ENCODE measurements at places on chromosomes 12 and 14. TPM values are rescaled to one million over a fixed set of nuclear protein-coding genes. Genes with fewer than 3 reads are reported as not detected.
A peak's percentile ranks its signal among the peaks of the same experiment; 100 is the strongest.

DNA sequence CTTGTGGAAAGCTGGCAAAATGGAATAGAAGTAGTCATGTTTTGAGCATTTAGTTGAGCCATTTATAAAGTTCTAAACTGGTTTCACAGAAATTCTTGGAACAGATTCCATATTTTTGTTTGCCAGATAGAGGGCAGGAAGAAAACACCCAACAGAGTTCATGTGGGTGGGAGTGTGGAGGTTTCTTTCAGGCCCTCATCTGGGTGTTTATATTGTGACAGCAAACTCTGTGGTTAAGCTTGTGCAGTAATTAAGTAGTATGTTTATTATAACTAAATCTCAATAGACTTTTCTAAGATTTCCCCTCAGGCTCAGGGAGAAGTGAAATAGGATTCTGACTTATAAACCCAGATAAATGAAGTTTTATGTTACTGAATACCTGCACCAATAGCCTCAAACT is 57.4 kb downstream of the SPPL3 start:
- no peak for DNase-seq
- peaks cover 54% of the 10 kb centered on the region for H3K4me1 ChIP-seq
- H3K36me3 ChIP-seq, result no peaks in the 10 kb centered on the region
- H3K4me3 ChIP-seq, result no peak overlapping the region

DNA sequence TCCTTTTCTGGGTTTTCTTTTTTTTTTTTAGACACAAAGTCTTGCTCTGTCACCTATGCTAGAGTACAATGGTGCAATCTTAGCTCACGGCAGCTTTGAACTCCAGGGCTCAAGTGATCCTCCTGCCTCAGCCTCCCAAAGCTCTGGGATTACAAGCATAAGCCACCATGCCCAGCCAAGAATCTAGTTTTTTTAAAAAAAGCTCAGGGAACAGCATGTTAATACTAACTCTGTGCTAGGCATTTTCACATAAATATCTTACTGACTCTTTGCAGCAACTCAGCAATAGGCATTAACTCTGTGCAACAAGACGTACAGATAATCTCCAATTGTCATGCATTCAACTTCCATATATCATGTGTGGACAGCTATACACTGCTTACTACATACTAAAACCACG is 97.4 kb downstream of the LLPH start:
- no peaks in the 10 kb centered on the region for H3K27me3 ChIP-seq
- H3K36me3 ChIP-seq, result no peaks in the 10 kb centered on the region
- no peak overlapping the region for H3K4me3 ChIP-seq
- no peak overlapping the region for H3K27ac ChIP-seq
- DNase-seq, result no peak

DNA sequence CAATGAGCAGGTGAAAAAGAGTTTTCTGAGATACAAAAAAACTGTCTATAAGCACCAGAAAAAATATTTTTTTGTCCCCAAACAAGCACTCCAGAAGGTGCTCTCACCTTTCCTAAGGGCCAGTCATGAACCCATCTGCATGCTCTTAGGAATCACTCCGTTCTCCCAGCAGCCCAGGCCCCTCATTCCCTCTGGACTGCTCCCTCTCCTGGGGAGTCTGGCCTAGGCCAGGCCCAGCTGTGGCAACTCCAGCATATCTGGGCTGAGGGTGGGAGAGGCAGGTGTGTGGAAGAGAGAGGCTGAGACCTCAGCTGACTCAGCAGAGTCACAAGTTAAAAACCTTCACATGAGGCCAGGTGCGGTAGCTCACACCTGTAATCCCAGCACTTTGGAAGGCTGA is 54.6 kb downstream of the TRAFD1 start:
- H3K27ac ChIP-seq, result no peak overlapping the region
- no peaks in the 10 kb centered on the region for H3K36me3 ChIP-seq
- no peaks in the 10 kb centered on the region for H3K27me3 ChIP-seq
- H3K4me3 ChIP-seq, result no peak overlapping the region

DNA sequence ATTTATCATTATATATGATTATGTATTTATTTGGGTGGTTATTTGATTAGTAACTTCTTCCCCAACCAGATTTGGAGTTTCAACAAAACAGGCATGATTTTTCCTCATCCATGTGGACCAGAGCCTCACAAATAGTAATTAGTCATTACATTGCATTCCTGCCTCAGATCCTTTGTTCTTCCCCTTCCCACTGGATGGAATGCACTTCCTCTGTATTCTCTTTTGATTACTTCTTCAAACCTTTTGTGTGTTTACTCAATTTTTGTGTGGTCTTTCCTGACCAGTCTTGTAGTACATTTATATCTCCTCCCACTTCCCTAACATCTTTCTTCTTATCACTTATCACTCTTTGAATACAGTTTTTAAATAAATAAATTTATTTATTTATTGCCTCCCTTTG is 15.5 kb downstream of the SYT1 start:
- no peak overlapping the region for H3K4me3 ChIP-seq
- no peaks in the 10 kb centered on the region for H3K27me3 ChIP-seq
- no peaks in the 10 kb centered on the region for H3K36me3 ChIP-seq
- no peak for DNase-seq

DNA sequence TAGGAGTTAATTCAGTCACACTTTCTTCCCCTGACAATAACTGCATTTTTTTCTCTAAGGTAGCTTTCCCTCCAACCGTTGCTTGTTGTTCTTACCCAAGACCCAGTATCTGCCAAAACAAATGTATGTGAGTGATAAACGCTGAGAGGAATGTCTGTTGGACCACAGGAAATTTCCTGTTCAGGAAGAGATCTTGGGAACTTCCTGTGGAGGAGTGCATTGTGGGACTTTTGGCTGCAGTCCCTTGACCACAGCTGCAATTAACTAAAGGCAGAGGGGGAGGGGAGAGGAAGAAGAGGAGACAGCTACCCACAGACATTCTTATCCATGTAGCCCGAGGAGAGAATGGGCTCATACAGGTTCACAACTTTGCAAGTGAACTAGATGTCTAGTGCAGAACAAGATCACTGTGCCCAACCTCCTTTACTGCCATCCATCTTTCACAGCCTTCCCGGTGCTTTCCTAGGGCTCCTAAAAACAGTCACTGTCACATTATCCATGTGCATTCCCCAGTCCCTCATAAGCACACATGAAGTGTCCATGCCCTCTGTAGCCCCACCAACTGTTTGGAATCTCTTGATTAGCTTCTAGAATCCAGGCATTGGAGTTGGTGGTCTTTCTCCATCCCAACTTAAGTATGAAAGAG is 149.5 kb downstream of the ETV6 start:
- H3K4me1 ChIP-seq, result peaks cover 39% of the 10 kb centered on the region
- H3K36me3 ChIP-seq, result no peaks in the 10 kb centered on the region
- H3K27ac ChIP-seq, result no peak overlapping the region
- no peak overlapping the region for H3K4me3 ChIP-seq
- DNase-seq, result no peak

DNA sequence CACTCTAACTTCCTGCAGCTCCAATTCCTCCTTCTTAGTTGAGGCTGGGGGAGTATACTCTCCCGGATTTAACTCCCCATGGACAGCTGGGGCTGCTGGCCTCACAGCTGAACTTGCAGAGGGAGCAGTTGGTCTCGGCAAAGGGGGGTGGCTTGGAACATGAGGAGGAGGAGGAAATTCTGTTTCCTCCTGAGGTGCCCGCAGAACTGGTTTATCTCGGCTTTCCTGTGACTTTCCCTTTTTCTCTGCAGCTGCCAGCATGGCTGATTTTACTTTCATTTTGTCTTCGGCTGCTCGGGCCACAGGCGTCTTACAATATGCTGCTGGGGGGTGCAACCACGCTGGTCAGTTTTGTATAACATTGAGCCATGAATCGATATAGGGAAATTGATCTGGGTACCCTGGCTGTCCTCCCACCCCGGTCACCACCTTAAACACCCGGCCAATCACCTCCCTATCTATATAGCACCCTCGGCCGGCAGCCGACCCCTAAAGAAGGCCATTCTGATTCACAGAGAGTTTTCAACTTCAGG is 1317.6 kb downstream of the TMEM121 start:
- H3K4me3 ChIP-seq, result no peak overlapping the region
- peak overlapping the region; percentile 57 for H3K27ac ChIP-seq
- no peaks in the 10 kb centered on the region for H3K27me3 ChIP-seq

GRCh38 chr14:93304771-93305170 is 28.1 kb downstream of the BTBD7 start:
- H3K4me1 ChIP-seq, result peaks cover 18% of the 10 kb centered on the region
- no peak overlapping the region for H3K27ac ChIP-seq
- no peak overlapping the region for H3K4me3 ChIP-seq
- no peaks in the 10 kb centered on the region for H3K27me3 ChIP-seq

Gene CLEC9A
- total RNA-seq, result not detected

GRCh38 chr14:104806625-104807465 is 5.9 kb downstream of the ZBTB42 start:
- H3K27me3 ChIP-seq, result no peaks in the 10 kb centered on the region
- H3K4me1 ChIP-seq, result peaks cover 40% of the 10 kb centered on the region
- no peaks in the 10 kb centered on the region for H3K36me3 ChIP-seq
- DNase-seq, result no peak

DNA sequence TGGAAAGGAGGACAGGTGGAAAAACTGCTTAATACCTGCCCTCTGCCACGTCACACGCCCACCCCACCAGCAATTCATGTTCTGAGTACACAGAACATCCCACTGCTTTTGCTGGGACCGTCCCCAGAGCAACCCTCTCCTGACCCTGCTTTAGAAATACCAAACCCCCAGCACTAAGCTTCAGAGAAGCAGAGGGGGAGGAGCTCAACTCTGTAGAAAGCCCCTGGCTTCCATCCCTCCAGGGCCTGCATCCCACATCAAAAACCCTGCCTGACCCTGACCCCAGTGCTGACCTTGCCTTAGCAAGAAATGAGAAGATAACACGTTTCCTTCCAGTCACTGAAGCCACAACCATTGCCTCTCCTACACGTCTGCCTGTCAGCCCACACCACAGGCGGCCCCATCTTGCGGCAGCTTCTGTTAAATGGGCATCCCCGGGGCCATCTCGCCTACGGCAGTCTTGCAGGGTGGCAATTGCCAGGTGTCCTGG is 19.7 kb downstream of the VDR start:
- DNase-seq, result no peak
- no peaks in the 10 kb centered on the region for H3K4me1 ChIP-seq
- H3K27me3 ChIP-seq, result no peaks in the 10 kb centered on the region
- no peak overlapping the region for H3K27ac ChIP-seq

DNA sequence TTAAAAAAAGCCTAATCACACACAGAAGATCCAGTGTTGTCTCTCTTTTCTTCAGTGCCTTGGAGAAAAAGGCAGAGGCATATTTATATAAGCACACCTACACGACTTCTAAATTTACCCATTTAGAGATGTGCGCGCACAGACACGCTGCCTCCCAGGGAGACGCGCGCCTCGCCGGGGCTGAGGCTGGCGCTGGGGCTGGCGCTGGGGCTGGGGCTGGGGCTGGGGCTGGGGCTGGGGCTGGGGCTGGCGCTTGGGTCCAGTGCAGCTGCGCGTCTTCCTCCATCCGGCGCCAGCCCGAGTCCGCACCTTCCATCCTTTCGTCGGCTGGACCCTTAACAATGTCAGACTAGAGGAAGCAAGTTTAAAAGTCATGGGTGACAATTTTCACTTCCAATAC is 118.4 kb upstream of the ARID2 start:
- H3K4me3 ChIP-seq, result no peak overlapping the region
- H3K27me3 ChIP-seq, result no peaks in the 10 kb centered on the region
- no peaks in the 10 kb centered on the region for H3K4me1 ChIP-seq
- no peak for DNase-seq

Gene SLC2A13
- total RNA-seq, result 21.0 TPM

All from body of pancreas (tissue), 4 donors.